Smooth muscle cell of the brain vasculature (primary cell): ENCODE measurements at places on chromosomes 7 and 10.

DNA sequence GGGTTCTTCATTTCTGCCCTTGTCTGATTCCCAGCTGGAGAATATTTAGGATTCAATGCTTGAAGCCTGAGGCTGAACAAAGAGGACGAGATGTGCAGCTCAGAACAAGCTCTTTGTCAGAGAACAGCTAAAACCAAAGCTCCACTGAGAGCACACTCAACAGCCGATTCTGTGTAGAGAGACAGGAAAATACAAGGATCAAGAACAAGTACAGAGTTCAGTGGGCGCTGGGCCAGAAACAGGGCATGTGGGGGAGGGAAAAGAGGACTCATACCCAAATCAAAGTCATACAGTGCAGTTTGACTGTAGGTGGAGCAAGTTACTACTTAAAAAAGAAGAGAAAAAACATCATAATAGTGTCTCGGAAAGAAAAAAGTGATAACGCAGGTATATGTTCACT lies at the start of gene AGMO:
TSS of gene AGMO (minus strand) at position 181 of the 400 bp plus-strand sequence.
- peak; percentile 59 for DNase-seq

DNA sequence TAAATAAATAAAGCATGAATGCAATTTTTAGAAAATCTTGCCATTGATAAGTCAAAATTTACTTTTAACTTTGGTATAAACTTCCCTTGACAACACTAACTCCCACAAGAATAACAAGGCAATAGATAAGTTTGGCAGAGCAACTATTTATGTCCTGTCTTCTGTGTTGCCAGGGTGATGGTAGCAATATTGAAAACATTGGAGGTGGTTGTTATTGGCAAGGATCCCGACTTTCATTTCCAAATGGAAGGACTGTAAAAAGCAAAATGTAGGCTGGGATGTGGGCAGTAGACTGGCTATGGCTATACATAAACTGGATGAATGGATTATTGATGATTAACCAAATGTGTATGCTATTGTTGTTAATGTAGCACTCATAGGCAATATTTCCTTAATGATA lies 134.9 kb upstream of the CACNA2D1 start:
- DNase-seq, result peak; percentile 56

GRCh38 chr7:66157060-66157459 lies 42.4 kb downstream of the CRCP start:
- no peak for DNase-seq

DNA sequence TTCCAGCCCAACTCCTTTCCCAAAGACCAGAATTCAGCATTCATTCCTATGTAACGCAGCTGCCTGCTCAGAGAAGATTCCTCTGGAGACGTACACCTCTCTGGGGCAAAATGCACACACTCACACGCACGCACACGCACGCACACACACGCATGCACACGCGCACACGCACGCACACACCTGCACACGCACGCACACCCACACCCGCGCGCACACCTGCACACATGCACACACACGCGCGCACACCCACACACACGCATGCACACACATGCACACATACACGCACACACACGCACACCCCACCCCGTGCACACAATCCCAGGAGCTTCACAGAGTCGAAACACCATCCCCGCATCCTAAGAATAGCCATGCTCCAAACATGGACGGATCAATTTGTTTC lies 13.0 kb downstream of the MMD2 start:
- no peak for DNase-seq

- DNase-seq, result no peak
These were observed 8.8 kb downstream of the FZD9 start for GRCh38 chr7:73442222-73442902.

GRCh38 chr10:78304091-78305045 lies 270.7 kb downstream of the RPS24 start:
- DNase-seq, result no peak

DNA sequence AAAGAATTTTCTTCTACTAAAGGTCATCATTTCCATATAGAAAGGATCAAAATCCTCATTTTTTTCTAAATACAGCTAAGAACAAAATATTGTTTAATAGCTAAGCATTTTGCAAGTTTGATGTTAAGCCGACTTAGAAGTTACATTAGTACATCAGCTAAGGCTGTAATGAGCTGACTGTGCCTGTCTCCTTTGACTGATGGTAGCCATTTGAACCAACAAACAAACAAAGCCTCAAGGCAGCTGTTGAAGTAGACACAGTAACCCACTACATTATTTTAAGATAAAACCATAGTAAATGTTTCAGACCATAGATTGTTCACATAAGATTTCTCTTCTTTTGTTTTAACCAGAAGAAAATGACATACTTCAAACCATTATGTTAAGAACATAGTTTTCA lies 210.9 kb upstream of the VSTM2A start:
- DNase-seq, result no peak

GRCh38 chr7:134669388-134669787 lies 22.7 kb downstream of the BPGM start:
- no peak for DNase-seq

DNA sequence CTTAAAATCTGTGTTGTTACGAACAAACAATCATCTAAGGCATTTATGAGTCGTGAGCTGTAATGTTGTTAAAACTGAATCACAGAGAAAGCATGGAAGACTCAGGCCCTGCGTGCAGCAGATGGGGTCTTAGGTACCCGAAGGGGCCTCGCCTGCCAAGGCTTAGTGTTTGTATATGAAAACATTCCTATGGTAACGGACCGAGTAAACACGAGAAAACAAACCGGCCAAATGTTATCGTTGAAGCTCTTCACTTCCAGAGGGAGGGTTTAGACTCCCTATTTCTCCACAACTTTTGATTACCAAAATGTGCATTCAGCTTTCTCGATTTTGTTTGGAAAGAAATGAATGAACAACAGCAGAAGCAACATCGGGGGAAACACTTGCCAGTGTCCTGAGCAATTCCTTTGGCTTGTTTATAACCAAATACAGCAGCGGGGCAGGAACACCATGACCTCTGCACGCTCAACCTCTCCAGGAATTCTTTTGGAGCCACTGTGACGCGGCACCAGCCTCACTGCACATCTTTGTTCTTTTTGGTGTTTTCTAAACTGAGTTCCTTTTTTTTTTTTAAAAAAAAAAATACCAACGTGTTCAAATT lies 121.6 kb upstream of the KLF6 start:
- no peak for DNase-seq

DNA sequence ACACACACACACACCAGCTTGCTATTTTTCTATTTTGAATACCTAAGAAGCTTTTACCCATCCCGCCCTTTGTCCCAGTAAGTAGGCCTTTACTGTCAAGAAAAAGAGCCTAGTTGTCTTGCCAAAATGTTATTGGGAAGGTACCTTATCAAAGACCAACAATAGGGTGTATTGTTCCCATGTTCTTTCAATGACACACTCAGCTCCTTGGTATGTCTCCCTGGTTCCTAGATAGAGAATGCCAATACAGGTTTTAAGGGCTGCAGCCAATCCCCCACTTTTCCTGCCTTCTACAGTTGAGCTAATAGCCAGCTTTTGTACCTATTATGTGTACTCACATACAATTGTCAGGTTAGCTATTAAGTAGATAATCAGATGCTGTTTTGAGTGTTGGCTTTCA lies 92.0 kb upstream of the LRRTM3 start:
- DNase-seq, result no peak

GRCh38 chr7:11127988-11128387 lies 154.3 kb downstream of the PHF14 start:
- no peak for DNase-seq

GRCh38 chr7:116708248-116708647 lies 36.3 kb downstream of the MET start:
- no peak for DNase-seq

- no peak for DNase-seq
These were observed 28.1 kb downstream of the ITGB8 start for GRCh38 chr7:20358762-20359282.
